ENCODE measurements at places on chromosomes 5 and 9.

DNA sequence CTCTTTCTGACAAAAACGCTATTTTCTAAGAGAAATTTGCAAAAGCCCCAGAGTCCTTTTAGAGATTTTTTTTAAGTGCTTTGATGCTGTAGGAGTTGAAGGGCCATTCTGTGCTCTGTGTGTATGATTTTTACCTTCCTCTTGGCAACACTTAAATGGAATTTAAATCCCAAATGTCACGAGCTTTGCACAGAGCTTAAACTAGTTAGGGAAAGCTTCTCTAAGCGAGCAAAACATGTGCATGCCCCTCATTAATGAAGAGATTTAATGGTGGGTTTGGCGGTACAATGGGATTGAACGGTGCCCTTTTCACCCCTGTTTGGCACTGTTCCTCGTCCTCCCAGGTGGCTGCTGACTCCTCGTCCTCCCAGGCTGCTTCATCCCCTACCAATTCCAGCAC is 220.7 kb downstream of the DRD1 start:
- DNase-seq = no peak

DNA sequence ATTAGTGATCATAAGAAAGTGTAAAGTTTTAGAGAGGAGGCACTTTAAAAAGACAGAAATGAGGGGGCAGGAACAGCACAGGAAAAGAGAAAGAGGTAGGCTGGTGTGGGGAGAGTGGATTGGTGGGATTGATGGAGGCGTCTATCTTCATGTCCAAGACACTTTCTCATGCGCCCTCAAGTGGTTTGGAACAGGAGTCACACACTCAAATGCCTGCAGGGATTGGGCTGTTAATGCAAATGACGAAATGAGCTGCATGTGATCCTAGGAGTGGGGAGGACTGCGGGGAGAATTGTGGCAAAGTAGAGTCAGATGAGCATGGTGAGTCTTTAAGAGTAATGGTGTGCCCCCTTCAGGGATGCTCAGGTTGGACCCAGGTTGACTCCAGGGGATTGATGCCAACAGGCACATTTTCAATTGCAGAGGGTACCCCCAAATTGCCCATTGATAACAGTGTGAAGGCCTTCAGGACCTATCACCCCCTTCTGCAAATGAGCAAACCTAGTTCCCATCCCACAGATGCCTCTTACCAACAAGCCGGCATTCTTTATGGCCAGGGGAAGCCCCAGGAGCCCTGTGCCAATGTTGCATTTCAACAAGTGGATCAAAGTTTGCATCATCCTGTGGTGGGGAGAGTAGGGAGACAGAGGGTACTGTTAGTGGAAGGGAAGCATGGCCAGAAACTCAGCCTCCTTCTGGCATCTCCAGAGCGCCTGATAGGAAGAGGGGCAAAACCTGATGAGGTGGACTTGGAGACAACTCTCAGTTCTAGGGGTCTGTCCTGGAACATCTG is 5.3 kb downstream of the SLC36A3 start:
- peak; percentile 55 for DNase-seq

- no peak for DNase-seq
Observed at GRCh38 chr9:131419026-131419614, 25.2 kb downstream of the PRRC2B start.

- DNase-seq = no peak
Observed at GRCh38 chr5:61618577-61618976, 286.5 kb downstream of the ZSWIM6 start.

GRCh38 chr5:5497152-5497788 is 74.8 kb downstream of the ICE1 start:
- DNase-seq = peak; percentile 33

DNA sequence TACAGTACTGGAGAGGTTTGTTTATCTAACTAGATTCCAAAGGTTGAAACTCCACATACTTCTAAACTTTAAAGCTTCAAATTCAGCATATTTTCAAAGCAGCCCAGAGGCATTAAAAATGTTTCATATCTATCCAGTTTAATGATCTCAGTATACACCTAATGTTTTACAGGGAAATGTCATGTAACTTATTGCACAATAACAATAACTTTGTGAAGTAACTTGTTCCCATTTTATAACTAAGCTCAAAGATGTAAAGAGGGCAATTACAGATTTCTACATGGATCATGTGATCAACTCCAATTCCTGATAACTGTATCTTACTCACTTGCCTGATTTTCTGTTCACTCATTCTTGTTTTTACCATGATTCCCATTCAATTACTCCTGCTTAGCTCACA is 610.0 kb downstream of the TAF11L14 start:
- DNase-seq = no peak

DNA sequence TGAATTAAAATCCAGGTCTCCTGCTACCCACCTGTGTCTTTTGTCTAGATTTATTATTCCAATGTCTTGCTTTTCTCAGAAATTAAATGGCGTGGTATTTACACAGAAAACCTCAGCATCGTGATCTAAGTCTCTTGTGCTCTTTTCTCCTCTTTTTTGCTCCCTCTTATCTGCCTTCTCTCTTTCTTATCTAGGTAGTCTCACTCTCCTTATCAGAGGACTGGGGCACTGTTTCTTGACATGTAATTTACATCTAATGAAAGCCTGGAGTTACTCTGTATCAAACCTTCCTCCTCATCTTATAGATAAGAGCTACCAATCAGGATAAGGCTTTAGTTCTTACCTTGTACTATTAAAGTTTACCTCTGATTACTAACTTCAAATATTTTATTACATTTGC is 933.8 kb downstream of the TLE1 start:
- no peak for DNase-seq

GRCh38 chr9:16306586-16306985 is 563.9 kb downstream of the BNC2 start:
- no peak for DNase-seq

GRCh38 chr9:84270847-84271530 is 69.6 kb downstream of the SLC28A3 start:
- no peak for DNase-seq

GRCh38 chr9:128669786-128670185 is 13.1 kb upstream of the DYNC2I2 start:
- no peak for DNase-seq

DNA sequence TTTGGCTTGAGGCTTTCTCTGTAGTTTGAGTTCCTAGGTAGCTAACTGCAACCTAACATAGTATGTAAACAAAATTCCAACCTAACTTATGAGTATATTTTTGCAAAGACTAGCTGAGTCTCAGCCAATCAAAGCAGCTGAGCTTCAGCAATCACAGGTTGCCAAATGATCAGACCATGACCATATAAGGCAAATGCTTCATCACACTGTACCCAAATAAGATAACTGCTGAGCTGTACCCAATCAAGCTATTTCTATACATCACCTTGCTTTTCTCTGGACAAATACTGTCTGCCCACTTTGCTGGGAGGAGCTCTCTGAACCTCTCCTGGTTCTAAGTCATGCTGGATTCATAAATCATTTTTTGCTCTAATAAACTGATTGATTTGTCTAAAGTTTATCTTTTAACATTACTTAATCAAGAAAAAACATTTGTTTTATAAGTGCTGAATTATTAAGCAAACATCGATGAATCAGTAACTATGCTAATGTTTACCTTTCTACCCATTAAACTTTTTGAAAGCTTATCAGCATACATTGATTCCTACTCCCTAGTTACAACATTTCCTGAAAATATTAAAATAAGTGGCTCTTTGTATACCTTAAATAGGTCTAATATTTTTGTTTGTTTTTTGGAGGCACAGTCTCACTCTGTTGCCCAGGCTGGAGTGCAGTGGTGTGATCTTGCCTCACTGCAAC is 129.7 kb upstream of the PCA3 start:
- DNase-seq = peak; percentile 86

GRCh38 chr5:86532429-86532828 is 85.3 kb upstream of the COX7C start:
- no peak for DNase-seq

GRCh38 chr5:55699041-55699688 is 13.0 kb downstream of the SLC38A9 start:
- DNase-seq = no peak

DNA sequence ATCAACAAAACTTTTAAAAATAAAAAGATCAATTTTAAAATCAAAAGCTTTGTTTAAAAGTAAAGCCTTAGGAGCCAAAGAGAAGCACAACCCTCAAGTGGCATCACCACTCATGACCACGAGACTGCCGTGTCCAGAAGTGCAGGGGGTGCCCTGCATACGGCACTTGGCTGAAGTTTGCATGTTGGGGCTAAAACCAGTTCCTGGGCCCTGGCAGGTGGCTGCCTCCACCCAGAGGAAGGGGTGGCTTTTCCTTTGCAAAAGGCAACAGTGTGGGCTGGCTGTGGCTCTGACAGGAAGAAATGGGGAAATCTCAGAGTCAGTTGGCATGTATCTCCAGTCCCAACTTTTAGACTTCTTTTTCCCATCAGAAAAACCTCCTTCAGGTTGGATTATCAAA is 15.3 kb downstream of the TRMO start:
- no peak for DNase-seq

GRCh38 chr9:135830496-135830895 is 76.8 kb downstream of the CAMSAP1 start:
- no peak for DNase-seq

DNA sequence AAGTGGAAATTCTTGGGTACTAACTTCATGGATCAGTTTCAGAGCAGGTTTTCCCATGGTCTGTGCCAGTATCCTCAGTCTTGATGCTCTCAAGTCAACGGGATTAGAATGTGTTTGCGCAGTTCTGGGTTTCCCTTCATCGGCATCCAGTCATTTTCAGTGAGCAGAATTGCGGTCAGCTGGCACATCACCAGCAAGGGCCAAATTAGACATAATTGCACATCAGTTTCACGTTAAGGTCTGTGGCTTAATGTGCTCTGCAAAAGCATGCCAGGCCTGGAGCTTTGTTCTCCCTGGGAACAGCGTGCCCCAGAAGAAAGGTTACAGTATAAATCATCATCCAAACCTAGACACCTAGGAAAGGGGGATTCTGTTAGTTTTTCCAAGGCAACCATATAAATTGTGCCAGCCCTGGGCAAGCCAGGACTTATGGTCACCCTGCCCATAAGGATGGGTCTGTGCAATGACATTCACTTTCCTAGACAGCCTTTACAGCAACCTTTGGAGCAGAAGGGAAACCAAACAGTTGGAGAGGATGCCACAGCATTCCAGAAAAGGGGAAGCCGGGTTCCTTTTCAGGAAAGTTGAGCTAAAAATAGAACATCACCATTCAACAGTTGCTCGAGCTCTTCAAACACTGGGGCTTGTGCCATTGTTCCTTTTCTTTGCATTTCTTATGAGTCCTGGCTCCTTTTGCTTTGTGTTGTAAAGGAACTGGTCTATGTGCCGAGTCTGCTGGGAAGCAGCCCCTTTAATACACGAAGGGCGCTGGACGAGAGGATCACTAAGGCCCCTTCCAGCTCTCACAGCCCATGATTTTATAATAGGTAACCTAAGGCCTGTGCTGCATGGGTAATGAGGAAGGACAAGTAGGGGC is 23.1 kb downstream of the IQGAP2 start:
- DNase-seq = no peak

GRCh38 chr5:76393035-76393680 is 9.9 kb upstream of the IQGAP2 start:
- no peak for DNase-seq

DNA sequence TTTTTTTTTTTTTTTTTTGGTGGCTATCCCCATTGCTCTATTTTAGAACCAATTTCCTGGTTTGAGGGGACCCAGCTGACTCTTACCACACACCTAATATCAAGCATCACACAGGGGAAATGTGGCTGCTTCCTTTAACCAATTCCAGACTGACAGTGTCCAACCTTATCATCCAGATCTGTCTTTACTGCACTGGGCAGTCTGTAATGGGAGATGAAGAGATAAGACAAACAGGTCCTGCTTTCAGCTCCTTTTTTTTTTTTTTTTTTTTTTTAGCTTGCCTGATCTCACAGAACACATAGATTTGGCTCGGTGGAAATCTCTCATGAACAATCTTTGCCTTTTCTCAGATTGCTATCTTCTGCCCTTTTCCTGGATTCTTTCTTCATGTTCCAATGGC is 198.8 kb upstream of the TYRP1 start:
- DNase-seq = no peak

GRCh38 chr5:1952444-1953099 is 69.8 kb upstream of the IRX4 start:
- no peak for DNase-seq

DNA sequence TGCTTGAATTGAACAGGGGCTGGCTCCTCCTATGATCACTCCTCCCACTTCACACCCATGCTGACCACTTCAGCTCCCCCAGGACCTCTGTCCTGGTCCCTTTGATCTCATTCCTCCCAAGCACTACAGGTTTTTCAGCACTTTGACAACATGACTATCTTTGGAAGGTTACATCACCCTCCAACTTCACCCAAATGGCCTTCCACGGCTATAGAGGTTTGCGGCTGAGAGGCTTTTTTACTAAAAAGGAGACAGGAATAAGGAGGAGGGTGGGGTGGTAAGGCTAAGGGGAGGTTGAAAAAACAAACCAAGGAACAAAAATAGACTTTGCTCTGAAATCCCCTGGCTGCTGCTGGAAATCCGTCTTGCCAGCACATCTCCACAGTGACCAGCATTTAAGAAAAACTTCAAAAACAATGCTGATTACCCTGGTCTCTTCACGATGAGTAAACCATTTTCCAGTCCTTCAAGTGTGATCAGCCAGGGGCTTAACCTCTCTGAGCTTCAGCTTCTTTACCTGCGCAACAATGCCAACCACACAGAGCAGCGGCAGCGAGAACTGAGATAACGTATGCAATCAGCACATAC is 102.7 kb downstream of the DPYSL3 start:
- peak; percentile 32 for DNase-seq

- no peak for DNase-seq
Observed at GRCh38 chr9:121954477-121955140, 138.5 kb downstream of the TTLL11 start.

DNA sequence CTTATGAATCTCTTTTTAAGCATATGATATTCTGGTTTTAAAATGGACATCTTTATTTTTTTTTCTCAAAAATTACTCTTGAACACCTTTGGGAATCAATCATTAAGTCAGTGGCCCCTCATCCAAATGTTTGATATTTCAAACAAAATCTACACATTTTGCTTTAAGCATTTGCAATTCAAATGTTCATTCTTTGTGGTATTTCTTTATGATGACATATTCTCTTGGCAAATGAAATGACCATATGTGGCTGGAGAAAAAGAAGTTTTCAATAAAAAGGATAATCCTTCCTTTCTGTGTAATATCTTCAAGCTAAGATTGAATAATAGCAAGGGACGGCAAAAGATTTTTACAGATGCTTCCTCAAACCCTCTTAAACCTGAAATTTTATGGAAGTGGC is 420.8 kb downstream of the MTRR start:
- DNase-seq = no peak

DNA sequence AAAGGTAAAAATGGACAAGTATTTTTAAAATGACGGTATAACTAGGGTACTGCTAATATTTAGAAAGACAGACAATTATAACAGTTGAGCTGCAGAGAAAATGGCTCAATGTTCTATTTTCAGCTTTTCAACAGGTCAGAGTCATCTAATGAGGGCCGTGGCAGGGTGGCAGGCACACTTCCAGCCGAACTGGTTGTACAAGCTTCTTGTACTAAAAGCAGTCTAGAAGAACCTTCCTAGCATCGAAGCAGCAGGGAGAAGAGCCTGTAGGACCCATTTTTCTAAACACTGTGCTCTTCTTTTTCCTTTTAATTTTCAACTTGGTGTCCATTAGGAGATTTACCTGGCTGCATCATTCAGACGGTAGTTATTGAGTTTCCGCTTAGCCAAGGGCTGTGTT is 85.6 kb downstream of the SLC28A3 start:
- no peak for DNase-seq

- no peak for DNase-seq
Observed at GRCh38 chr5:176780176-176781053, 29.9 kb upstream of the UNC5A start.

GRCh38 chr5:151140686-151141459 is 16.7 kb downstream of the ANXA6 start:
- DNase-seq = no peak

Data from renal cortical epithelial cell (primary cell).